Frontal cortex (tissue), 4 donors: ENCODE measurements at places on chromosomes 12 and 14. TPM values are rescaled to one million over a fixed set of nuclear protein-coding genes. Genes with fewer than 3 reads are reported as not detected.

The PTPRB gene
- 4.5 TPM for total RNA-seq

The MYO1A gene
- not detected for total RNA-seq

The CD4 gene
- 2.0 TPM for total RNA-seq

The KRT71 gene
- total RNA-seq, result not detected

The VRTN gene
- total RNA-seq, result not detected
